ENCODE measurements at places on chromosomes 2 and 18.

DNA sequence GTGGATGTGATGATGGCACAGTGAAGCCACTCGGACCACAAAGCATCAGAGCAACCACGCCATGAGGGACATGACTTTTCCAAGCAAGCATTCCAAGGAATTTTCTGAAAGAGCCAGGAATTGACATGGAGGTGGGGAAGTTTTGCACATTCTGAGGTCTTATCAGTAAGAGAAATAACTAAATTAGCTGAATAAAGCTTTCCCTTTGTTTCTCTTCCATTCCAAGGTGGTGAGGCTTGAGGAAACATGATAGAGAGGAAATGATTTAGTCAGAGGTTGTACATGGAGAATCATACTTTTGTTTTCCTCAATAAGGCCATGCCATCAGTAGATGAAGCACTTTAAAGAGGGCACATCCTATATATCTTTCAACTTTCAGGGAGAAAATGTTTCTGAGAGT lies 115.7 kb upstream of the MMADHC start:
- DNase-seq = no peak

DNA sequence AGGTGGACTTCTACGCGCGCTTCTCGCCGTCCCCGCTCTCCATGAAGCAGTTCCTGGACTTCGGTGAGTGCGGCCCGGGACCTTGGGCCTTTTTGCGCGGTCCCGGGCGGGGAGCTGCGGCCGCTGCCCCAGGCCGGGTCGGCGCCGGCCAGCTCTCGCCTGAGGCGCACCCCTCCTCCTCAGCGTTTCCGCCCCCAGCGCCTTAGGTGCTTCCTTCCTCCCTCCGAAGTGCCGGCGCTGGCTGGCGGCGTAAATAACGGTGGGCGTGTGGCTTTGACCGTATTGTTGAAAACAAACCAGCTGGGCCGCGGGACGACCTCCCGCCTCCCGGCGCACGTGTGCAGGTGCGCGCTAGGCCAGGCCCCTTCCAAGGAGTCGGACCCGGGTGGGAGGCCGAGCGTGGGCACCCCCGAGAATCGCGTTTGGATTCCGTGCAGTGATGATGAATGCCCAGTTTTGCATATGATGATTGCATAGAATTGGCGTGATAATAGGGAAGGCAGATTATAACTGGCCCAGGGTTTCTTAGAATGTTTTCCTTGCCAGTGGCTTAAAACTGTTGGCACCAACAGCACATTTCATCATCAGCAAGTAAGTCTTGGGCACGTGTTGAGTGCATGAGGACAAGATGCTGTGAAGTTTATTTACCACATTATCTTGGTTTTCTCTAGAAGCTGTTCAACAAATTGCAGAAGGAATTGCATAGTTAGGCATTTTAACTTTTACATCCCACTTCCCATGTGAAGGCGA lies 569 bp downstream of the PDK1 start:
- peak; percentile 84 for DNase-seq

DNA sequence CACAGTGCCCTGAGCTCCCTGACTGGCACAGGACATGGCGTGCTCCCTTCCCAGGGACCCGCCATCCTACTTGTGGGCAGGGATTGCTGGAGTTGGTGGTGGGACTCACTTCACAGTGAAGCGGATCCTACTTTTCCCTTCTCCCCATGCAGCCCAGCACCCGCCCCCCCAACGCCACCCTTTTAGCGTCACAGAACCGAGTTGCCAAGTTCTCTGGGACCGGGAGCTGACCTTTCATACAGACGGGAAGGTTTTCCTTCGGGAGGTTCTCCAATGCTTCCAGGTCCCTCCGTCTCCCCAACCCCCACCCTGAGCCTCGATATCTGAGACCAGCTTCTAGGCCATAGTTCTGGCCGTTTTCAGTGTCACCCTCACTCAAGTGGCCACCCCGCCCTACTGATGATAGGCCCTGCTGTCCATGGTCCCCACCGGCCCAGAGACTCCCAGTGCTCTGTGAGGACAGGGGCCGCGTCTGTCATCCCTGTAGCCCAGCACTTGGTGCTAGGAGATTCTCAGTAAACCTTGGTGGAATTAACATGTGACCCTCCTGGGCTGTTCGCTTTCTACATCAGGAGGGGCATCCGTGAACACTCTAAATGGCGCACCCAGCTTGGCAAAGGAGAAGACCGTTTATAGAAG lies 1.6 kb upstream of the DNMT3A start:
- no peak for DNase-seq

DNA sequence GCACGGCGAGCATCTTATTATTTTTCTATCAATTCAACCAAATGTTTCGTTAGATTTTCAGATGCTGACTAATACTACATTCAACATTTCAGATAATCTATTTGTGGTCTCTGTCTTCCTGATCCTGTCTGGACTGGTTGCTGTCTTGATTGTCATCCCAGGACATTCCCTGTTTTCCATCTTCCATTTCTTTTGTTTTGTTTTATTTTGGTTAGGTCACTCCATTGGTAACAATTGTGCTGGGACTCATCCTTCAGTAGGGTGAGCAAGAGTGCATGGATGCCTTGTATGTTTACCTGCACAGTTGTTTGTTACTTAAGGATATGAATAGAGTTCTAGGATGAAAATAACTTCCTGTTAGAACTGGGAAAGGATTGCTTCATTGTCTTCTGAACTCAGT lies 55.9 kb upstream of the ACYP2 start:
- DNase-seq = no peak

DNA sequence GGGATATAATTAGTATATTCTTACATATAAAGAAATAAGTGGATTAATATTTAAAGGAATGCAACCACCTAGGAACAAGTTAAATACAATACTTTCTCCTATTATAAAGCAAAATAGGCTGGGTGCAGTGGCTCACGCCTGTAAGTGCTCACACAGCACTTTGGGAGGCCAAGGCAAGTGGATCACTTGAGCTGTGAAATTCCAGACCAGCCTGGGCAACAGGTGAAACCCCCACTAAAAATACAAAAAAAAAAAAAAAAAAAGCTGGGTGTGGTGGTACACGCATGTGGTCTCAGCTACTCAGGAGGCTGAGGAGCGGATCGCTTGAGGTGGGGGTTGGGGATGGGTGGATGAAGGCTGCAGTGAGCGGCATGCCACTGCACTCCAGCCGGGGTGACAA lies 286.2 kb upstream of the EPC2 start:
- no peak for DNase-seq

- no peak for DNase-seq
These were observed 34.5 kb upstream of the FOSL2 start for GRCh38 chr2:28357948-28358667.

- DNase-seq = no peak
These were observed 158.4 kb downstream of the UBE2E3 start for GRCh38 chr2:181138816-181139215.

- DNase-seq = no peak
These were observed 22.0 kb downstream of the SAG start for GRCh38 chr2:233329489-233330135.

- DNase-seq = no peak
These were observed 169.4 kb downstream of the GALNT1 start for GRCh38 chr18:35750929-35751328.

All from posterior vena cava (tissue), 2 donors.